ENCODE measurements at places on chromosomes 1 and 21.
A peak's percentile ranks its signal among the peaks of the same experiment; 100 is the strongest.

- no peak for DNase-seq
Measured at GRCh38 chr1:83764209-83764608, 234.7 kb downstream of the TTLL7 start.

GRCh38 chr1:78840453-78841271 is 165.9 kb downstream of the ADGRL4 start:
- DNase-seq = no peak

GRCh38 chr1:232130815-232131480 is 499.0 kb downstream of the SIPA1L2 start:
- DNase-seq = no peak

DNA sequence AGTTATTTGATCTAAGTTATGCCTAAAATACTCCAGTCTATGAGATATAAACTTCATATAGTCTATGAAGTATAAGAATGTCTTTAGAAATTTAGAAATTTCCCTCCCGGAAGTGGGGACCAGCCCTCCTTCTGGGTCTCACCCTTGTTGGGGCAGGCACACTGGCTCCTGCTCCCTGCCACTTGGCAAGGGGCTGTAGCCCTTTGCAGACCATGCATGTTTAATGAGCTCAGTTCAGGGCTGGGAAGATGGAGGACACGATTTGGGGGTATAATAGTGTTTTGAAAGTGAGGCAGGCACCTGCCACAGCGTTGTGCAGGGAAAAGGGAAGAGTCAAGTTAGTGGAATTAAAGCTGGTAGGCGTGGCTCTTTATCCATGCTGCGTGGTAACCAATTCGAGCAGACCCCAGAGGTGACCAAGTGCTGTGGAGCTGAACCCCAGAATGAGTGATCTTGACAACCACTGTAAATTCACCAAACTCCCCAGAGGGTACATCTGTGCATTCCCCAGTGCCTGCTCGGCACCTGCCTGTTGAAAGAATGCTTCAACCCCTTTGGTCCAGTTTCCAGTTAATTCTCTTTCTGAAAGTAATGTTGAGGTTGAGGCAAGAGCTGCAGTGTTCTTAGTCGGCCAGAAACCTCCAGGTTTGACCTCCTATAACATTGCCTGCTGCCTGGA is 79.6 kb downstream of the DOP1B start:
- DNase-seq = no peak

DNA sequence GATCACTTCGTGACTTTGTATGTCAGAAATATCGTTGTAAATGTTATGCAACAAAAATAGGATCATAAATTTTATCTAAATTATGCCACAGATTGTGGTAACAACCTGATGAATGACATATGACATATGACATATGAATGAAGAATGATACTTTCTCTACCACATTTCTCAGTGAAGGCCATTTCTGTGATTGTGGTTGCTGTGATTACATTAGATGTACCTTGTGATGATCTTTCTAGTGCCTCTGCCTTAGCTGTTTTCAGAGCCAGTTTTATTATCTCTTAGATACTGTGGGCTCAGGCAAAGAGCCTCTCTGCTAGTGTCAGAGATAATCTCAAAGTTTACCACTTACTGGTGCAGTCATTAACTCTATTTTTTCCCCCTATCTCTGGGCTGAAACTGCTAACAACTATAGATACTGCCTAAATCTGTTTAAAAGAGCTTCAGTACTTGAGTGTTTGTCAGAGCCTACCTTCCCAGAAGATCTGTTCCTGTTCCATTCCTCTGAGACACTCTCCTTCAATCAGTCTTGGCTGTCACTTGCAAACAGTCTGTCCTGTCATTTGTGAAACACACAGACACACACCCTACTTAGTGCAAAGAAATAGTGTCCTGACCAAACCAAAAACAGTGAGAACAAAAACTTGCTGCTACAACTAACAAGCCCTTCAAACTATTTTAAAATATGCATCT is 55.5 kb downstream of the HMCN1 start:
- no peak for DNase-seq

- DNase-seq = no peak
Measured at GRCh38 chr21:41342035-41342434, 19.8 kb upstream of the MX2 start.

GRCh38 chr21:41481191-41481590 is 26.8 kb downstream of the TMPRSS2 start:
- DNase-seq = no peak

DNA sequence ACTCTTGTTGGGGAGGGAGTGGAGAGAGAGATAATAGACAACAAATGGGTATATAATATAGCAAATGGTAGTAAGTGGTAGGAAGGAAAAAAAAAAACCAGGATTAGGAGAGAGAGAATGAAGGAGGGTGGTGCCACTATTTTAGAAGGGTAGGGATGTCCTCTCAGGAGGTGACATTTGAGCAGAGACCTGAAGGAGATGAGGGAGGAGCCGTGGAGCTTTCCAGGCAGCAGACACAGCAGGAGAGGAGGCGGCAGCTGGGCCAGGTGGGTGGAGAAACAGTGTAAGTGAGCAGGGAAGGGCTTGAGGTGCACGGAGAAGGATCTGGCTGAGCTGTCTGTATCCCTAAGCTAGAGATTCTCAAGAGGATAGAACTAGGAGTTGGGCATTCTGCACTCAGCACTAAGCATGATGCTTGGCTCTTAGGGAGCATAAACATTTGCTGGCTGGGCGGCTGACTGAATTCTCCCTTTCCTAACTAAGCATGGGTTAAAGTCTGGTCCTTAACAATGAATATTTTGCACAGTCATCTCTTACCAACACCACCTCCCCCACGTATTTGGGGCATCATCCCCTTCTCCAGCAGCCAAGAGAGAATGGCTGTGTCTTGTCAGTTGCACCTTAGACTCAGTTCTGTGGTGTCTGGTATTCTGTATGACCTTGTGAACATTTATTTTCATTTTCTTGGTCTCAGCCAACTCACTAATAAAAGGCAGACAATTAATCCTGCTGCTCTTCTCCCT is 27.6 kb upstream of the SARS1 start:
- no peak for DNase-seq

- DNase-seq = no peak
Measured at GRCh38 chr21:37623183-37623582, 256.6 kb downstream of the DYRK1A start.

- DNase-seq = no peak
Measured at GRCh38 chr1:243230914-243231313, 24.2 kb downstream of the CEP170 start.

DNA sequence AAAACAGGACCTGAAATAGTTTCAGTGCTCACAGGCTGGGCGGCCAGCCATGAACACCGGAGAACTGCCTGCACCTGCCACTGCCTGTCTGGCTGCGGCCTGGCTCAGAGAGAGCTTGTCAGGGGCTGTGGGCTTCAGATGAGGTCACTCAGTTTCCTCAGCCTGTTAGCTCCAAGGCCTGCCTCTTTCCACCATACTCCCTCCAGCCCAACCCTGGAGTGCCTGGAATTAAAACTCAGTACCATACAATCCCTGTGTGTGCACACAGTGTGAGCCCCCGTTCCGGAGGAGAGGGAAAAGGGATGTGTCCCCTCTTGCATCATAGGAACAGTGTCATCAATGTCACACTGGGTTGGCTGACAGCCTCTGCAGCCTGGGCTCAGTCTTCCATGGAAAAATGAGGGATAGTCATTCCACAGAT is 16.2 kb downstream of the CACNA1S start:
- DNase-seq = no peak

GRCh38 chr1:26537951-26538352 is 8.4 kb downstream of the RPS6KA1 start:
- DNase-seq = peak; percentile 43

GRCh38 chr1:156616463-156616862 is 2.8 kb upstream of the HAPLN2 start:
- no peak for DNase-seq

GRCh38 chr1:48216313-48216712 is 6.2 kb upstream of the SLC5A9 start:
- DNase-seq = no peak

DNA sequence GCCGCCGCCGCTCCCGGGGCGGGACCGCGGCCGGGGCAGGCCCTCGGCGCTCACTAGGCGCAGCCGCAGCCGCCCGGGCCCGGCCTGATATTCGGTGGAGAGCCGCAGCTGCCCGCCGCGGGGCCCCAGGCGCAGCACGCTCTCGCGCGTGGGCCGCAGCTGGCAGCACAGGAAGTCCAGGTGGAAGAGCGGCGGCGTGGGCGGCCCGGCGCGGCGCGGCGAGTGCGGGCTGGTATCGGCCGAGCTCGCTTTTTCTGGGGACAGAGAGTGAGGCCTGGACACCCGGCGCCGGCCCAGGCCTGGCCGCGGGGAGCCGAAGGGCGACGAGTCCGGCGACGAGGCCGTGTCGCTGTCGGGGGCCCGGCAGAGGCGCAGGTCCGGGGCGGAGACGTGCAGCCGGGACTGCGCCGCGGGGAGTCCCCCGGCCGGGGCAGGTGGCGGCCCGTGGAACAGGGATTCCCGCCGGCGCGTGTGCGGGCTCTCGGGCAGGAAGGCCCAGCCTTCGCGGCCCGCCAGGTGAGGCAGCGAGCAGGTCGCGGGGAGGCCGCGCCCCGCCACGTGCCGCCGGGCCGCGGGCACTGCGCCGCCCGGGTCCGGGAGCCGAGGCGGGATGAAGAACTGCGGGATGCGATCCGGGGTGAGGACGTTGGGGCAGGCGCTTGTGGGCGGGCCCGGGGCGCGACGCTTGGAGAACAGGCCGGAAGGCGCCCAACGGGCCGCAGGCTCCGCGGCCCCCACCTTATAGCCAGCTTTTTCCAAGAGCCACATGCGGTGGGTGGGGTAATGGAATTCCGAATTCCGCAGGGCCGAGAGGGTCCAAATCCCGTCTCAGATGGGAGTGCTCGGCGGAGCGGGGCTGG is 1.2 kb downstream of the C2CD4D start:
- peak; percentile 47 for DNase-seq

GRCh38 chr21:42744520-42745445 is 91.4 kb downstream of the PDE9A start:
- no peak for DNase-seq

DNA sequence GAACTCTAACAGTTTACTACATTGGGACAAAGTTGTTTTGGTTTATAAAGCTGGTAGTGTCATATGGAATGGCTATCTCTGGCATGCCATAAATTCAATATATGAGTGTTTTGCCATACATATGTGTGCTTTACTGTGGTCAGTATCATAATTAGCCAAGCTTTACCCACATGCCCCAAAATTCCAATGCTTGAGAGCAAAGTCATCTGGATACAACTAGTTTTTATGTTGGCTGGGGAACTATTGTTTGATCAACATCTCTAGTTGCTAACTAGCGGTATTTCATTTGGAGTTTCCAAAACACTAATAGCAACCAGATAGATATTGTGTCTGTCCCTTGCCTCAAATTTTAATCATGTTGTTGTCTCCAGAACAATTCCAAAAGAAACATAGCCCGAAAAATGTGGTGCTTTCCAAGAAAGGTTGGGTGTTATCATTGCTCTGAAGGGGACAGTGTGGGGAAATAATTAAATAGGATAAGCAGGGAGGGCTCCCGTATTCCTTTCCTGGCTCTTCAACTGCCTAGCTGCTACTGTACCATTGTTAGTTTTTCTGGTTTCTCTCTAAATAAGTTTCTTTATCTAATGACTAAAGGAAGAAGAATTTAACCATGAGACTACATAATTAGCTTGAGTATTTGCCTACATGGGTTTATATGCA is 136.1 kb downstream of the TGFB2 start:
- DNase-seq = no peak

- no peak for DNase-seq
Measured at GRCh38 chr1:109392037-109392787, 5.5 kb downstream of the SORT1 start.

- no peak for DNase-seq
Measured at GRCh38 chr1:206117151-206117948, at the start of gene AVPR1B. TSS of gene AVPR1B (minus strand) at chr1:206117388. CDS start at chr1:206116890, 498 bp downstream.

GRCh38 chr1:232376632-232377493 is 253.1 kb downstream of the SIPA1L2 start:
- DNase-seq = no peak

GRCh38 chr1:167105271-167106118 is 11.6 kb downstream of the STYXL2 start:
- no peak for DNase-seq

DNA sequence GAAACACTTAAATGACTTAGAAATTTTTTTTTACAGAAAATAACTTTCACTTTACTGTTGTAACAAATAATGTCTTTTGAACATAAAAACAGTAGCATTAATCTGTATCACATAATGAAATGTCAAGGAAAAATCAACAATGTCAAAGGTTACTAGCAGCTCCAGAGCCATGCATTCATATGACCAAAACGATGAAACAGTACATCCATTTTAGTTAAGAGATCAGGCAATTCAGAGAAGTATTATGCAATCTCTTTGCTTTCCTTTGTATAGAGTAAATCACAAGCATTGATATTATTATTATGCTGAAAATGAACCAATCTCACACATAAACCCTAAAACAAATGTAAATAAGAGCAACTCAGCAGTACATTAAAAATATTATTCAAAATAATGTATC is 748.9 kb downstream of the PLA2G4A start:
- DNase-seq = no peak

DNA sequence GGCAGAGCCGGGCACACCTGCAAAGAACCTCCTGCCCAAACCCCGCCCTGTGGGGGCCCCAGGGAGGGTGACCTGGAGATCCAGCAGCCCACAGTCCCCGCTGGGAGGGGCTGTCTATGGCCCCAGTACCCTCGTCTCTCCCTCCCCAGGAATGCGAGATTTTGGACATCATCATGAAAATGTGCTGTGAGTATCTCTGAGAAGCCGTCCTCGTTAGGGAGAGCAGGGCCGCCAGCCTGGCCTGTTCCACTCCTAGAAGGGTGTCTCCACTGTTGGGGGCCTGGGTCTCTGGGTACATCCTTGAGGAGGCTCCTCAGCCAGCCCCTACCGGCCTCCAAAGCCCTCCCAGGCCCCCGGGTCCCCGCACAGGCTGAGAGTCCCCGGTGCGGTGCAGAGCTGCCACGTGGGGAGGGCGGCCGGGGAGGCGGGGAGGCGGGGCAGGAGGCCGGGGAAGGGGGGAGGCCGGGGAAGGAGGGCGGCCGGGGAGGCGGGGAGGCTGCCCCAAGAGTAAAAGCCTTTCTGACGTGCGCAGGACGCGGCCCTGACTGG is 18.7 kb downstream of the COL6A1 start:
- DNase-seq = no peak

DNA sequence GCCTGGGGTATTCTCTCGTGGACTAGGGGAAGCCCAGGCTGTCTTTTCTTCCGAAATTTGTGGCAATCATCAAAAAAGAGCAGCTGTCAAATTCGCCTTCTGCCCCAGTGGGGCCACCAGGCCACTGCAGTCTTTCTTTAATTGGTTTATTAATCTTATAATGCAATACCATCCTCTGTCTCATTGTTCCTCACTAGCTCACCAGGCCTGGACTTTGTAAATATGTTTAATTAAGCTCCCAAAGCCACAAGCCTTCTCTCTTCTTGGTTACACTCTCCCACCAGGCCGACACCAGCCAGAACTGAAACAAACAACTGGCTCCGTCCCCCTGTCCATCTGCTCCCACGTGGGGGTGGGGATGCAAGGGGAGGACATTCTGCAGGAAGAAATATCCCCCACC is 22.0 kb upstream of the CAMK1G start:
- no peak for DNase-seq

DNA sequence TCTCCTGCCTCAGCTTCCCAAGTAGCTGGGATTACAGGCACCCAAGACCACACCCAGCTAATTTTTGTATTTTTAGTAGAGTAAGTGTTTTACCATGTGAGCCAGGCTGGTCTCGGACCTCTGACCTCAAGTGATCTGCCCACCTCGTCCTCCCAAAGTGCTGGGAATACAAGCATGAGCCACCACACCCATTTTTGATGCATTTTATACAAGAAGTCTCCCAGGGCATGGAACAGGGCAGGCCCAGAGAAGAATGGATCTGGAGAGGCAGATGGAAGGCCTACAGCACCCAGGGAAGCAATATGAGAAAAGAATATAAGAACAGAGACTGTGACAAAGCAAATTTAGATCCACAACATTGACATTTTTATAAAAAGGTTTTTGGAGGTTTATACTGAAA is 18.8 kb upstream of the IFNAR1 start:
- DNase-seq = no peak

- peak; percentile 93 for DNase-seq
Measured at GRCh38 chr1:25232027-25232865, at the start of gene SYF2. TSS of gene SYF2 (minus strand) at chr1:25232502. CDS start at chr1:25232467, 35 bp downstream.
